ENCODE measurements at places on chromosomes 11 and 22. TPM values are rescaled to one million over a fixed set of nuclear protein-coding genes. Genes with fewer than 3 reads are reported as not detected.

PNPLA5 gene
- not detected for polyA plus RNA-seq

TRIM49 gene
- polyA plus RNA-seq = not detected

SMC1B gene
- not detected for polyA plus RNA-seq

DNA sequence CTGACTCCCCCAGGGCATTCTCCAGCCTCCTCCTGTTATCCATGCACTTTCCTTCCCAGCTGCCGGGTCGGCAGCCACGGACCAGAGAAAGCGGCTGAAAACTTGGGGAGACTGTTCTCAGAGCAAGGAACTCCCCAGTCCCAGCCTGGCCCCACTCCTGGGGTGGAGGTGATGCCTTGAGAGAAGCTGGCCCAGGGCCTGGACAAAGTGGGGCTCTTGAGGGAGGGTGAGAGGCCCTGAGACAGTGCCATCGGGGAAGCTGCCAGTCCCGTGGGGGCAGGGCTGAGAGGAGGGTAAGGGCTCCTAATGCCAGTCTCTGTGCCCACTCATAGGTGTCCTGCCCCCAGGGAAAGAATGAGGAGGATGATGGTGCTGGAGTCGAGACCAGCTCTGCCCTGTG is 53.8 kb downstream of the FLRT1 start:
- no peak for DNase-seq

DNA sequence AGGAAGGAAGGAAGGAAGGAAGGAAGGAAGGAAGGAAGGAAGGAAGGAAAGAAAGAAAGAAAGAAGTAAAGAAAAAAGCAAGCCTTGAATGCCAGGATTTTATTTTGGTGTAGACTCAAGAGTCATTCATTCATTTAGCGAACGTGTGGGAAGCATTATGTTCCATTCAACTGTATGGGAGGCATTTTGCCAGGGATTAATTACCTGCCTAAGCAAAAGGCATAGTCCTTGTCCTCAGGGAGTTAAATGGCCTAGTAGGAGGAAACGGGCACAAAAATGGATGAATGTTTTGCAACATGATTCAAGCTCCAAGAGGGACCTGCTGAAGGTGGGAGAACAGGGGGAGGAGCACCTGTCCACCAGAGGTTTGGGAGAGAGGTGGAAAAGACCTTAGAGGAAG is 16.2 kb upstream of the ZNRF3 start:
- no peak for DNase-seq

- no peak for DNase-seq
These were observed 61.7 kb downstream of the PARVB start for GRCh38 chr22:44085743-44086270.

- no peak for DNase-seq
These were observed 106.5 kb upstream of the SYT13 start for GRCh38 chr11:45392591-45393091.

DNA sequence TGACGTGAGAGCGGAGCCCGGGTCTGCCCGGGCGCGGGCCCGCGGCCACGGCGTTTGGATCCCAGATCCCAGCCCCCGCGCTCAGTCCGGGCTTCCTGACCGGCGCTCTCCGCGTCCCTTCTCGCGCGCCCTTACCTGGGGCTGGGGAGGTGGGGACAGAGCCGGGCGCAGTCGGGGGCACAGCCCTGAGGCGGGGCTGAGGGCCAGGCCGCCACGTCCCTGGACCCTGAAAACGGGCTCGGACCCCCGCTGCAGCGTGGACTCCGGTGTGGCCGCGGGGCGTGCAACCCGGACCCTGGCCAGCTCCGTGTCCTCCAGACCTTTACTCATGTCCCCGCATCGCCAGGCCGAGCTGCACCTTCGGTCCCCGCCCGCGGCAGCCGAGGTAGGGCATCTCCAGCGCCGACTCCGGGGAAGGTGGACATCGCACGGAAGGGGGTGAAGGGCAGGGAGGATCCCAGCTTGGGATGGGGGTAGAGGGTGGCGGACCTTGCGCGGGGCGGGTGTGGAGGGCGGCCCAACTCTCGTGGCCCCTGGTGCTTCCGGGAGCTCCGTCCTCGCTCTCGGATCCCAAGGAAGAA is 9.9 kb upstream of the AIFM3 start:
- no peak for DNase-seq

DNA sequence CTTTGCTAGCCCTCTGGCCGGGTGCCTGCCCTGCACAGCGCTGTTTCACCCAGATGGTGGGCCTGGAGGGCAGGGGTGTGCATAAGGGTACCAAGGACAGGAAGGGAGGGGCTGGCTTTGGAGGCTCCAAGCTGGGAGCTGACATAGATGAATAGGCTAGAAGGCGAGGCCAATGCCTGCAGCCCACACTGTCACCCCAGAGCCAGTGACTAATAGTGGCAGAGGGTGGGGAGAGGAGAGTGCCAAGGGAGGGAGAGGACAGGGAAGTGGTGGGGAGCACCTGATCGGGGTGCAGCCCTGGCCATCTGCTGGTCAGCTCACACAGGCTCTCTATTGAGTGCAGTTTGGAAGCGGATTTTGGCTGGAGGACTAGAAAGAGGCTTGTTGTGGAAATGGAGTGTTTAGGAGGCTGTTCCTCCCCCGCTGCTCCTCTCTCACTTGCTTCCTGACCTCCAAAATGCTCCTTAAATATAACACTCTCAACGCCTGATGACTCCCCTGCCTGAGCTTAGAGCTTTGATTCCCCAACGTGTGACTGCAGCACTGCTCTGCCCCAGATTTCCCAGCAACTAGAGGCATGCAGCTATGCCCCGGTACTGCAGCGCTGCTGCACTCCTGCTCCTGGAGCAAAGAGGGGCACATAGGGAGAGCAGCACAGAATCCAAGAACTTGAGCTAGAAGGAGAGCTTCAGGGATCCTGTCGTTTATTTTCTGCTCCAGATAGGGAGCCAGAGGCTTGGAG is 89.2 kb downstream of the GRAMD1B start:
- no peak for DNase-seq

GRCh38 chr11:48093795-48094642 is 113.7 kb downstream of the PTPRJ start:
- DNase-seq = no peak

GRCh38 chr11:64501500-64502427 is 89.3 kb upstream of the SLC22A12 start:
- DNase-seq = no peak

GRCh38 chr11:63537293-63538101 is 889 bp downstream of the PLAAT4 start:
- peak; percentile 19 for DNase-seq

DNA sequence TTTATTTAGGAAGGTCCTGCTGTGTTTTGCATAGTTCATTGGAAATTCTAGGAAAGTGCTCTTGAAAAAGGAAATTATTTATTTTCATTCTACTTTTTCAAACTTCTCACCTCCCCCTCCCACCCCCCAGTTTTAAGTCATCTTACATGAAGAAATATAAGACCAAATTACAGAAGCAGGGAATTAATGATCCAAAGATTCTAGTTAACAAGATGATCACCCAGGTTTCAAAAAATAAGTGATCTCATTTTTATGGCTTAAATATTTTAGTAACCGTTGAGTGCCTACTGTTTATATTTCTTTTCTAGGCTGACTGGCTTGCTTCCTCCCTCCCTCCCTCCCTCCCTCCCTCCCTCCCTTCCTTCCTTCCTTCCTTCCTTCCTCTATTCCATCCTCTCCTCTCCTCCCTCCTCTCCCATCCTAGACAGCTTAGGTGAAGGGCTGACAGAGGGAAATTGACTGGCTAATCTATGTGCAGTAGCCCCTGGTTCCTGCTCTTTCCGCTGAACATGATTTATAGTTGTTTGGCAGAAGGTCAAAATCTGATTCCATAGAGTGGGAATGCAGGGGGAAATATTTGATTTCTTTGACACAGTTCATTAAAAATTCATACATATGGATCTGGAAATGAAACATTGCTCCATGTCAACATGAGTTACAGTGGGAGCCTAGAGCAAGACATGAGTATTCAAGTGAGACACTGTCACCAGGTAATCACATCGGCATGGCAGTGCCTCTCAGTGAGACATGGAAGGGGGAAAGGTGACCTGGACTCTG is 123.4 kb downstream of the COMMD9 start:
- DNase-seq = no peak

DNA sequence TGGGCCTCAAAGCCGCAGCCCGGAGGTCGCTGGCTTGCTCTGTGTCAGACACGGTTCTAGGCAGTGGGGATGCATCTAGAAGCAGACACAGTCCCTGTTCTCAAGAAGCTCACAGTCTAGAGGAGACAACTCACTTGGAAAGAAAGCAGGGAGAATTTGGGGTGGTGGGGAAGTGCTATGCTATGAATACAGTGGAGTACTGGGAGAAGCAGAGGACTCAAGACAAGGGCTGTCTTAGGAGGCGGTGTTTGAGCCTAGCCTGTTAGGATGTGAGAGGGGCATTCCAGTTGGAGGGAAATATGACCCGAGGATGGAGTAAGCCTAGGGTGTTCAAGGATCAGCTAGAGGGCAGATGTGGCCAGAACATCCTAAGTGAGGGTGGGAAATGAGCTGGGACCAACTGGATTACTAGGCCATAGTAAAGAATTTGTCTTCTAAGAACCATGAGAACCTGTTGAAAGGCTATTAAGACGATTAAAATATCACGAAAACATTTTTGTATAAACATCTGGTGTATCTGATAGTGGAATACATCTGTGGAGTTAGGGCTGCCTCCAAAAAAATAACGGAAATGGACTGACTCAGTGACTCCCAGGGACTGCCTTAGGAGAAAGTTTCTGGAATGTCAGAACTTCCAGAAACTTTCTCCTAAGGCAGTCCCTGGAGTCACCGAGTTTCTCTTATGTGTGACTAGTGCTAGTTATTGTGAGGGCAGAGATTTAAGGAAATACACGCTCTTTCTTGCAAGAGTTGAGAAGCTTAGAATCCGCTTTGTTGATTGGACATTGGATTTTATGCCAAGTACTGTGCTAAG is 1.1 kb upstream of the PITPNB start:
- no peak for DNase-seq

DNA sequence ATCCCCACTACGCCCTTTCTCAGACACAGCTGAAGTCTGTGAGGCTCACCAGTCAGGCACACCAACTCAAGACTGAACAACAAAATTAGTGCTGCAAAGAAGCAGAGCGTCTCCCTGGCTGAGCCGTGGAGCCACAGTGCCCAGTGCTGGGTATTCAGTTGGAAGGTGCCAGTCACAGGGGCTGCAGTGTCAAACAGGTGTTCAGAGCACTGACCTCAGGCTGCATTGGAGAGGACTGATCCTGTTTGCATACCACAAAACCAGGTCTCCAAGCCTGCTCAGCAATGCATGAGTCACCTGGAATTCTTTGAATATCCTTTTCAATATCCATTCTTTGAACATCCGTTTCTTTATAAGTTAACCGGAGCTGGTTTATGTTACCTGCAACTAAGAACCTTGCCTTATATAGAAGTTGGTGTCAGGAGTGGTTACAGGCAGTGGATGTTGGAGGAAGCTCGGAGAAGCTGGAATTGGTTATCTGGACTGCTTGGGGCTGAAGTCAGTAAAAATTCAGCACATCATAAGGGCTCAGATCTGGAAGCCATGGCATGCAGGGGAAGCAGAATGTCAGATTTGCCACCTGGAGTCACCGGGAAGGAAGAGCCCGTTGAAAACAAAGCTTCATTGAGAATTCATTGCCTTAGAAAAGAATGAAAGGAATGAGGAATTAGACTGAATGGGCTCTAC is 30.3 kb downstream of the PDGFB start:
- no peak for DNase-seq

- peak; percentile 48 for DNase-seq
These were observed 6.5 kb downstream of the PIM3 start for GRCh38 chr22:49966774-49967705.

Measured in CD4-positive, alpha-beta memory T cell (primary cell).